ENCODE measurements at places on chromosomes 6 and 20. TPM values are rescaled to one million over a fixed set of nuclear protein-coding genes. Genes with fewer than 3 reads are reported as not detected.

DNA sequence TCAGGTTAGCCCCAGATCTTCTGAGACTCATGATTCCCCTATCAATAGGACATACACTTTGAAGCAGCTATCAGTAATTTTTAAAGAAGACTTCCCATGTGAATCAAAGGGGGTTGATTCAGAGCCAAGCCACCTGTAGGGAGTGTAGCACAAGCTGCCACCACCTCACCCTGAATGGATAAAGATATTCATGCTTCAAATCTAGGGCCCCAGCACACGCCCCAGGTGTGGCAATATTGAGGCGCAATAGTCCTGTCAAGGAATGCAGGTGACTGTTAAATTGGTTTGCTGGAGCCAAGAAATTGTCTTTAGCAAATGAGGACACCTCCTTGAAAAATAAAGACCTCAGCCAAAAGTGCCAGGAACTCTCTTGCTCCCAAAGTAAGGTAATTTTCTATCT is 404.4 kb downstream of the MAFB start:
- no peak for DNase-seq

DNA sequence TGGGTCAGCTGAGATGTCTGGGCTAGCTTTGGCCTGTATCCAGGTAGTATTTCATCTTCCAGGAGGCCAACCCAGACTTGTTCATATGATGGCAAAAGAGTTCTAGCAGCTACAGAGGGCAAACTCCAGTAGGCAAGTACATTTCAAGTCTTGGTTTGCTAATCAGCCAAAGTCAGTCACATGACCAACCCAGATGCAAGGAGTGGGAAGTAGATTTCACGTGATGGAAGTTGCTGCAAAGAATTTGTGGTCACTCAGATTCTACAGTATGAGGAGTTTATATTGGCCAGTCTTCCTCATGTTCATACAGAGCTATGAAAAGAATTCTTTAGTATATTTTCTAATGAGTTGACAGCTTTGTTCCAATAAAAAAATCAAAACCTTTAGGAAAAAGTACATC is 101.8 kb downstream of the PHACTR1 start:
- no peak for DNase-seq

DNA sequence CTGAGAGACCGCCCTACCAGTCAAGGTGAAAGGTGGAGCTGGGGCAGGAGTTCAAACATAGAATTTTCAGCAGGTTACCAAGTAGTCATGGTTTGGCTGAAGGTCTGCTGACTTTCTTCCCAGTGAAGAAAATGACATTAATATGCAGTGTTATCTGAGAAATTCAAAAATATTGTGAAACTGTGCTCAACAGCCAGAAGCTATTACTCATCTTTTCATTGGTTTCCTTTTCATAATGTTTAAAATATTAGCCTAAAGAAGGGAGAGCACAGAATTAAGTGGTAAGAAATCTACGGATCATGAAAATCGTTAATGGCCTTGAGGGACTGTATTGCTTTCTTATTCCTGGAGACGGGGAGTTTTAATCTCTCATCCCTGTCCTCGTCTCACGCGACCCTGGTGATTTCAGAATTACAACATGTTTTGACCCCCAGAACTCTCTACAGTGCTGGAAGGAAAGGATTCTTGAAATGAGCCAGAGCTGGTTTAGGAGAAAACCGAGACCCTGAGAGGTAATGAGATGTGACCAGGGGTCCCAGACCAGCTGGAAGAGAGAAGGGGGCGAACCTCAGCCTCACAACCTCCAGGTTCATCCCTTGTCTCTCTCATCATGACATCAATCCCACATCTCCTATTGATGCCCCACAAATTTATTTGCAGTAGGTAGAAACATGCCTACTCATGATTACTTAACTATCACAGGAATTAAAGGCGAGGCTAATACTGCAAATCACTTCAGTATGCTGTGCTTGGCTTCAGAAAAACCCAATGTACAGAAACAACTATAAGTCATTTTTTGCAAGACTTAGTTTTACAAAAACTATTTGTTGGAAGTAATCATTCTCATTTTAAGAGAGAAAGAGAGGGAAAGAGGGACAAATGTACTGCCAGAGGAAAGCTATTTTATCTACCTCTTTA is 209.5 kb downstream of the FNDC1 start:
- DNase-seq = no peak

DNA sequence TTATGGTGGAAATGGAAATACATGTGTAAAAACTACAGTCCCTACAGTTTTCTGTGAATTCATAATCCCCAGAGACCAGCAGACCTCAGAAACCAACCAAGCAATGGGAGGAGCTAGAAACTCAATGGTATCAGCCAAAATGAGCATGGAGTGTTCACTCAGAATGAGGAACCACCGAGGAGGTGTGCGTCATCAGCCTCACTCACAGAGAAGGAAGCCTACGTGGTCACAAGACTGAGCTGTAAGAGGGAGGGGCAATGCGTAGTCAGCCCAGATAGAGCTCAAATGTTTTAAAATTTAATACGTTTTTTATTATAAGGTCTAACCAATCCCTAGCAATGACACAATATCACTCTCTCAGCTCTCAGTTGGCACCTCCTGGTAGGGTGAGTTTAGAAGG is 17.4 kb downstream of the MYLK4 start:
- DNase-seq = no peak

- no peak for DNase-seq
These were observed 422.8 kb downstream of the EPM2A start for GRCh38 chr6:145312481-145312880.

- DNase-seq = no peak
These were observed 9.3 kb downstream of the OR2H1 start for GRCh38 chr6:29466241-29466640.

GRCh38 chr6:66940003-66940402 is 1233.0 kb upstream of the EYS start:
- no peak for DNase-seq

GRCh38 chr6:47112317-47112716 is 70.2 kb upstream of the ADGRF1 start:
- no peak for DNase-seq

DNA sequence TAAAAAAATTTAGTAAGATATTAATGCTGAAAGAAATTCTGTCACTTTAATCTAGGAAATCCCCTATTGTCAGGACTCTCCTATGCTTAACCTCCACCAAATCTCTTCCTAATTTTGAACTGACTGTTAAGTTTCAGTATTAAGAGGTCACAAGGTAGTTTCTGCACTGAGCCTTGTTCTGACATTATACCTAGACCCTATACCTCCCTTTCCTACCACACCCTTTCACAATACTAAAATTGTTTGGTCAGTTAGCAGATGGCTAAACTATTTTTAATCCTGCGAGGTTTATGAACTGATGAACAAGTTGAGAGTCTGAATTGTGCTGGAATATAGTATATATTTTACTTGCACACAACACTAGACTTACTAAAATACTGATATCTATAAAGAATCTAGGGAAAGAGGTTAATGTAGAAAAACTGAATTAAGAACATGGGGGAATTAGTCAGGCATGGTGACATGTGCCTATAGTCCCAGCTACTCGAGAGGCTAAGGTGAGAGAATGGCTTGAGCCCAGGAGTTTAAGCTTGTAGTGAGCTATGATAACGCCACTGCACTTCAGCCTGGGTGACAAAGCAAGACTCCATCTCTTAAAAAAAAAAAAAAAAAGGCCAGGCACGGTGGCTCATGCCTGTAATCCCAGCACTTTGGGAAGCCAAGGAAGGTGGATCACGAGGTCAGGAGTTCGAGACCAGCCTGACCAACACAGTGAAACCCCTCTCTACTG is 51.5 kb downstream of the HBS1L start:
- no peak for DNase-seq

- no peak for DNase-seq
These were observed 147.0 kb downstream of the SYNDIG1 start for GRCh38 chr20:24616258-24617079.

DNA sequence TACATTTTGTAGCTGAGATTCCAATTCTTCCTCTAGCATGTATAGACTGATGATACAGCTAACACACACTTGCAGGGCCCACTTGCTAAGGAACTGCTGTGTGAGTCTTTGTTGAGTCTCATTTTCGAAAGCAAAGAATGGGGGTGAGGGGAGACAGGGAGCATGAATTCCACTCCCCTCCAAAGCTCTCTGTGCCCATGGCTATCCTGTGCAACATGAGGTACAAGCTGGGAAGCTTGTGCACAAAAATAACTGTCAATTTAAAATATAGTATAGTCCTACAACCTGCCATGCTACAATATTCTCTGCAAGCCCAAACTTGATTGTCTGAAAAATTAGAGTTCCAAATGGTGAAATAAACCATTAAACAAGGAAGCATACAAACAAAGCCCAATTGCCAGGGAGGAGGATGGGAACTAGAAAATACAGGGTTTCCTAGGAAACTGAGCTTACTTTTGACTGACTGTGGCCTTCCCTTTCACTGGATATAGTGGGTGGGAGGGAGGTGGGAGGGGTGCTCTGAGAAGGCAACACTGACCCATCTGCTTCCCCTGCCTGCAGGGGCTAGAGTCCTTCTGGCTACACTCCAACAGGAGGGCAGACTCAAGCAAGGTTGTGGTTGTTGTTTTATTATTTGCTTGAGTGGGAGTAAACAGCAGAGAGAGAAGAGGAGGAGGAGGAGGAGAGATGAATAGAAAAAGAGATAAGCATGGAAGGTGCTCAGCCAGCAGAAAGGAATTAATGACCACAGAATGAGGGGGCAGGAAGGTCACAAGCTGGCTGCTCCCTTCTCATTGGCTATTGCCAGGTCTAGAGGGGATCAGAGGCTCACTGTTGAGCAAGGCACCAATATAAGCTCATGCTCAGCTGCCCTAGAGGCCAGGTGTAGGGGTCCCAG is 84.6 kb downstream of the FYN start:
- peak; percentile 63 for DNase-seq

GCNT2 gene
- 25.1 TPM for total RNA-seq

CTCFL gene
- total RNA-seq = not detected

RGS17 gene
- not detected for total RNA-seq

TMEM170B gene
- 14.3 TPM for total RNA-seq

ADGB gene
- not detected for total RNA-seq

RPS6KA2 gene
- total RNA-seq = 0.03 TPM

Measured in HepG2 (cell line).